T-helper 2 cell (primary cell): ENCODE measurements at places on chromosomes 3 and 15.

DNA sequence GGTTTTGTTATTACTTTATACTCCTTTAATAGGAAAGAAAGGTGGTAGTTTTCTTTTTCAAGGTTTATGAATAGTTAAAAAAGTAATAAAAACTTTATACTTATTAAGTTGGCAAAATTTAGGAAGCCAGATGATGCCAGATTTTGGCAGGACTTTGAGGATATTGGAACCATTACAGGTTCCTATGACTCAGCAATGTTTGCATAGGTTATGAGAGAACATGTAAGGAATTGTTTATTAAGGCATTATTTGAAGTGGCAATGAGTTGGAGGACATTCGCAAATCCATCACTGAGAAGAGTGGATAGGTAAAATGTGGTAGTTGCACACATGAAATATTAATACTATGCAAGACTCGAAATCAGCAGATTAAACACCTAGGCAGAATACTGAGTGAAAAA lies 29.9 kb downstream of the CDAN1 start:
- DNase-seq: no peak

DNA sequence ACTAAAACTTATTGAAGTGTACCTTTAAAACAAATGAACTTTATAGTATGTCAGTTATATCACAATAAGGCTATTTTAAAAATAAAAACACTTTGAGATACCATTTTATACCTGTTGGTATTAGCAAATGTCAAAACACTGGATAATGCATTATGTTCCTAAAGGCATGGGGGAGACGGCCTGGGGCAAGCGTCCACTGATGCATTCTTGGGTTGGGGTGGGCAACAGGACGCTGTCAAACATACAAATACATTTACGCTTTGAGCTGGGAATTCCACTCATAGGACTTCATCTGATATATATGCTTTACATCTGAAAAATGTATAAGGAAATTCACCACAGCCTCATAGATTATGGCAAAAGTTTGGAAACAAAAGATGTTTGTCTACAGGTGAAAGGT lies 7.6 kb upstream of the GATA2 start:
- DNase-seq: no peak

DNA sequence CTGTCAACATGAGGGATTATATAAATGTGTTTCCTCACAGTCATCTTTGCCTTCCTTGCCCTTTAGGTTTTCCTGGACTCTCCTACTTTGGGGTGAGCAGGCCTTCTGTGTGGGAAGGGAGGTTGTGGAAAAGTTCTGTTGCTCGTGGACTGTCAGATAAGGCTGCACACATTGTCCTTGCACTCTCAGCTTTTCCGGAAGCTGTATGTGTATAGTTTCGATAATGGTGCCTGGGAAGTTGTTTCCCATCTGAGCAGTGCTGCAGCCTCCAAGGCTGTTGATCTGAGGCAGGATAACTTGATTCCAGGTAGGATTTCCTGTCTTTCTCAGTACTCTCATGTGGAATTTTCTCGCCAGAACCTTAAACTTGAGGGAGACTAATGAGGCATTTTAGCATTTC lies 297.8 kb upstream of the AZI2 start:
- no peak for DNase-seq

- DNase-seq: no peak
Measured at GRCh38 chr3:132445817-132446216, 28.5 kb downstream of the DNAJC13 start.

DNA sequence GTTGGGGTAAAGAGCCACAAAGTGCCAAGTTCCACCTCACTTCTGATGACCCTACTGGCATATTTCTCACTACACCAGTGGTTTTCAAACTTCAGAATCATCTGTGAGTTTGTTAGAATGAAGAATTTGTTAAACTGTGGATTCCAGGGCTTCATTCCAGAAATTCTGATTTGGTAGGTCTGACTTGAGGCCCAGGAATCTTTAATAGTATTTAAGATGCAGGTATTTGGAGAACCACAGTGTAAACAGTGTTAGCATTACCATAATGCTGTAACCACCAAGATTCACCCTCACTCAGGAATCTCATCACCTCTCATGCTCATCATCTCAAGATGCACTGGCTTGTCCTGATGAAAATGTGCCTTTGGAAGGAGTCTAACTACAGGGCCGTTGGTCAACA lies 6.0 kb downstream of the KCNMB3 start:
- DNase-seq: no peak

DNA sequence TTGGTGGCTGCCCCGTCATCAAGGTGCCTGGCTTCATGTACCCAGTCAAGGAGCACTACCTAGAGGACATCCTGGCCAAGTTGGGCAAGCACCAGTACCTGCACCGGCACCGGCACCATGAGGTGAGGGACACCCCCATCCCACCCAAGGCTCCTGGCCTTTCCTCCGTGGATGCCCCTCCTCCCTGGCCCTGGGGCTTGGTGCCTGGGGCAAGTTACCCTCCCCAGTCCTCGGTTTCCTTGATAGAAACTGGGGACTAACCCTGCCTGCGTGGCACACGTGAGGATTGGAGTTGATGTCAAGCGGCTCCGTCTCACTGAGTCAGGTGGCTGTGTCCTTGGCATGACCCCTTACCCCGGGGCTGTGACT lies 43.9 kb downstream of the DHX30 start:
- no peak for DNase-seq

DNA sequence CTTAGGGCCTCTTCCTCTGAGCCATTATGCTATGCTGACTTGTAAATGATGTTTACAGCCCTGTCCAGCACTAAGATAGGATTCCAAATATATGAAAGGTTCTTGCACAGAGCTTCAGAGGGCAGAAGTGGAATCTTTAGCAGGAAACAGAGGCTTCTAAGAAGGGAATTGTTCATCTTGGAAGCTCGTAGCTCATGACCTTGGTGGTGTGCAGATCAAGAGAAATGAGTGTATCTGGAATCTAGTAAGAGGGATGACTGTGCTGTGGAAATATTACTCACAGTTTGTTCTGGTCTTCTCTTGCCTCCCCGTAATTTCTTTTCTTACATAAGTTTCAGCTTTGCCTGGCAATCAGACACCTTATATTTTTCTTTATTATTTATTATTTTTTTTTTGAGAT lies 175.8 kb downstream of the SPATA16 start:
- no peak for DNase-seq

GRCh38 chr3:71119171-71119570 lies 464.4 kb downstream of the FOXP1 start:
- no peak for DNase-seq

- DNase-seq: no peak
Measured at GRCh38 chr3:140455521-140456214, 222.2 kb upstream of the TRIM42 start.

DNA sequence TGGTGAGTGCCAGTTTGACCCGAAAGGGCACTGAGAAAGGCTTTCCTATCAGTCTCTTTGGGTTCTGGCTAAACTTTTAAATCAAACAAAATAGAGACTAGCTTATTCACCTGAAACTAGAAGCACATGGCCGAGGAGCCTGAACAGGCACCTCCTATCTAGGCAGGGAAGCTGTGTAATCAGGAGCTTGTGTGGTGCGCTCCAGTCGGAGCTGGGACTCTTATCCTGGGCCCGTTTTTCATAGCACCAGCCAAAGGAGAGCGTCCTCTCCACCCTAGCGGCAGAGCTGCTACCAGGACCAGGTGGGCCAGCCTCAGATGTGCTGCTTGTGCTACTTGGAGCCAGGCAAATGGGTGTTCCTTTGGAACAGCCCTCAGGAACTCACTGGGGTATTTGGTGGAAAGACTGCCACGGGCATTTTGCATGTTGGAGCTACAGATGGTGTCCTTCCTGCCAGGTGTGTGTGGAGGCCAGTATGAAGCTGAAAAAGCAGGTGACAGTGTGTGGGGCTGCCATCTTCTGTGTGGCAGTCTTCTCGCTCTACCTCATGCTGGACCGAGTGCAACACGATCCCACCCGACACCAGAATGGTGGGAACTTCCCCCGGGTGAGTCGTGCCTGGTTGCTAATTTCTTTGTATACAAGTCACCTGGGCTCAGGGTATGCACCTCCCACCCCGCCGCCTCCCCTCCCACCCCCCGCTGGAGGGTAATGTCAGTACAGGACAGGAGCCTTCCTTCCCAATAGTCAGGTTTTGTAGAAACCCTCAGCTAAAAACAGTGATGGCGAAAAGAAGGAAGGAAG lies 833 bp downstream of the MAN2A2 start:
- DNase-seq: no peak

GRCh38 chr3:29339016-29339833 lies 58.4 kb downstream of the RBMS3 start:
- DNase-seq: no peak

DNA sequence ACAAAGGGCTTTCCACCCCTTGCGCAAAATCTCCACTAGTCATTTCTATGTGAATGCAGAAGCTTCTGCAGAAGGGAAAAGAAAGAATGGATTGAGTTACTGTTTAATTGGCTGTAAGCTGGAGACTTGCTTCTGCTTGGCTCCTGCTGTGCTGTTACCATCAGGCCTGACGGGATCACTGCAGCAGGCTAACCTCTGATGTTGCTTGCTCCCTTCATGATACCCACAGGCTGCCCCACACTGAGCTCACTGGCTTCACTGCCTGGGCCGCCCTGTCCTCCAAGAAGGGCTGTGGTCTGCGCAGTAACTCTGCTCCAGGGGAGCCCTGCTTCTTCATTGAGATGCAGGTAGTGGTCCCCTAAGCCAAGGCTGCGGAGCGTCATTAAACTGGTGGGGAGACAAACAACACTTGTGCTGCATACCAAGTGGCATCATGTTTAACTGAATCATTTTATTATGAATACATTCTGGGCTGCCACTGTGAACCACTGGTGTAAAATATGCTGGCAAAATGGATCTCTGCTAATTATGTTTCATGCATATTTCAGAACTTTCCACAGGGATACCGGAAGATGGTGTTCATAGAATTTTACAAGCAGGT lies 78.6 kb downstream of the WDR49 start:
- DNase-seq: no peak

DNA sequence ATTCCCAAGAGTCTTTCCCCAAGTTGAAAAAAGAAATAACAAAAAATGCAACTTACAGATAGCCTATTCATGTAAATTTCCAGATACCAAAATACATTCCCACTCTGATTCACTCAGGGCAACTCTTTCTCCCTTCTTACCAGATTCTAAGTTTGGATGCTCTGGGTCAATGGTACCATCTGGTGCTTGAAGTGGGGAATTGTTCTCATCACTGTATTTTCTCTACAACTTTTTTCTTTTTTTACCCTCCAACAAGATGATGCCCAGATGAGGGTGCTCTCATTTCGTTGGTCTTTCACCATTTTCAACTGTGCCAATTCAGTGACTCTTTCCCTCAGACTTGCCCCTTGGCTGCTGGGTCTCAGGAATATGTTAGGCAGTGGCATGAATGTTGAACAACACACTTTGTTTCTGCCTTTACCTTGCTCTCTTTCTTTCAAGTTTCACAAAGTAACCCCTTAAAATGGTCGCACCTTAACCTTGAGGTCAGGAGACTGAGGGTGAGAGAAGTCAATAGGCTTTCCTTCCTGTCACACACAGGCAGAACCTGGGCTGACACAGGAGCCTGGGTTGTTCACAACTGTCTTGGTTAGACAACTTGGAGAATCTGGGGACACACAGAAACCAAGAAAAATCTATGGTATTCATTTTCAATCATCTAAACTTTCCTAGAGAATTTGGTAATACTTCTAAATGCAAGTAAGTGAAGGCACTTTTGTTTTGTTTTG lies 330.7 kb upstream of the SLCO3A1 start:
- no peak for DNase-seq

GRCh38 chr15:25251700-25252390 lies 187.0 kb downstream of the UBE3A start:
- no peak for DNase-seq

DNA sequence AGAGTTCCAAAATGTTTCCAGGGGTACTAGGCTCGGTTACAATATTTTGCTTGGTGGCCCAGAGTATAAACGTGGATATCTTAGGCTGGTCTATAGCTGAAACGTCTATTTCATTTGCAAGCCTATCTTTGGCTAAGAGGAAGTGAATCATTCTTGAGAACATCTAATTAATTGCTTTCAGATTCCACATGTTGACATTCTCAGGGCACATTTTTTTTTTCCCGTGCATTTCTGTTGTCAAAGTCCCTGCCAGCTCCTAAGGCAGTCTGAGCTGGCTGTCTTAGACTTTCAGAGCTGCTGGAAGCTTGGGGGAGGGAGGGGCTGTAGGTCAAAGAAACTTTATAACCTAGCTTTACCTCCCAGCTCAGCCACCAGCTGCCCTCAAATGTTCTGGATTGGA lies 23.2 kb upstream of the LAMP3 start:
- DNase-seq: no peak

DNA sequence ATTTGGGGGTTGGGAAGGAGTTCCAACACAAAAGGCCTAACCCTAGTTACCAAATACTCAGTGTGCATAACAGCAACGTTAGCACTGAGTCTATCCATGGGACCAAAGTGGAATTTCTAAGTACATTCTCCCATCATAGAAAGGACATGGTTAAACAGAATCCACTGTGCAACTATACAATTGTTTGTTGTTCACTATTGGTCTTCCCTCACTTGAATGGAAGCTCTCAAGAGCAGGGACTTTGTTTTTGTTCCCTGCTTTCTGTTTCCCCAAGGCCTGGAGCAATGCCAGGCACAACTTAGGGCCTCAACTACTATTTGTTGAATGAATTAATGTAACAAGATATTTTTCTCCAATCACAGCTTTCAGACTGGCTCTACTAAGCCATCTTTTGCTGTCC lies 25.6 kb downstream of the COL8A1 start:
- DNase-seq: no peak

GRCh38 chr3:22392859-22393258 lies 641.8 kb upstream of the ZNF385D start:
- no peak for DNase-seq

DNA sequence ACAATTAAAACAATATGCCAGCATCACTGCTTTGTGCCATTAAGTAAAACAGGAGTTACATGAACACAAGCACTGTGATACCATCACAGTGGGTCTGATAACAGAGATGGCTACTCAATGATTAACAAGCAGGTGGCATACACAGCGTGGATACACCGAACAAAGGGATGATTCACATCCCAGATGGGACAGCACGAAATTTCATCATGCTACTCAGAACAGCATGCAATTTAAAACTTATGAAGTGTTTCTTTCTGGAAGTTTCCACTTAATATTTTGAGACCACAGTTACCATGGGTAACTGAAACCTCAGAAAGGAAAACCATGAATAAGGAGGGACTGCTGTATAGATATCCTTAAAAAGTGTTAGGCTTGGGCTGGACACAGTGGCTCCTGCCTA lies 44.5 kb downstream of the SLC24A1 start:
- no peak for DNase-seq

GRCh38 chr3:115401298-115401697 lies 222.0 kb upstream of the GAP43 start:
- DNase-seq: no peak

DNA sequence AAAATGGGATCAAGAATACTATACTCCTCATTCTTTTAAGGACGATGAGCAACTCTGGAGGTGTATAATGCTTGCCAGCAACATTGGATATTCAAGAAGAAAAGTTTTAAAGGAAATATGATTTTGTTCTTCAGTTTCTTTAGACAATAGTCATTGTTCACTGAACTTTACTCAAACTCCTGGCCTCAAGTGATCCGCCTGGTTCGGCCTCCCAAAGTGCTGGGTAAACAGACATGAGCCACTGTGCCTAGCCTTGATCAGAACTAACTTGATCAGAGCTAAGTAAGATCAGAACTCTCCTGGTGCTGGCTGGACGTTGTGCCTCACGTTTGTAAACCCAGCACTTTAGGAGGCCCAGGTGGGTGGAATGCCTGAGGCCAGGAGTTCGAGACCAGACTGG lies 12.6 kb downstream of the EFCAB12 start:
- DNase-seq: no peak

- DNase-seq: no peak
Measured at GRCh38 chr3:34056951-34057390, 258.5 kb downstream of the PDCD6IP start.
